Amygdala (tissue), 56 donors: ENCODE measurements at places on chromosomes 12 and 14.

- no peak for DNase-seq
Measured at GRCh38 chr12:112992541-112993398, 14.5 kb downstream of the OAS2 start.

GRCh38 chr12:131872154-131873051 lies 22.0 kb upstream of the ULK1 start:
- no peak for DNase-seq

DNA sequence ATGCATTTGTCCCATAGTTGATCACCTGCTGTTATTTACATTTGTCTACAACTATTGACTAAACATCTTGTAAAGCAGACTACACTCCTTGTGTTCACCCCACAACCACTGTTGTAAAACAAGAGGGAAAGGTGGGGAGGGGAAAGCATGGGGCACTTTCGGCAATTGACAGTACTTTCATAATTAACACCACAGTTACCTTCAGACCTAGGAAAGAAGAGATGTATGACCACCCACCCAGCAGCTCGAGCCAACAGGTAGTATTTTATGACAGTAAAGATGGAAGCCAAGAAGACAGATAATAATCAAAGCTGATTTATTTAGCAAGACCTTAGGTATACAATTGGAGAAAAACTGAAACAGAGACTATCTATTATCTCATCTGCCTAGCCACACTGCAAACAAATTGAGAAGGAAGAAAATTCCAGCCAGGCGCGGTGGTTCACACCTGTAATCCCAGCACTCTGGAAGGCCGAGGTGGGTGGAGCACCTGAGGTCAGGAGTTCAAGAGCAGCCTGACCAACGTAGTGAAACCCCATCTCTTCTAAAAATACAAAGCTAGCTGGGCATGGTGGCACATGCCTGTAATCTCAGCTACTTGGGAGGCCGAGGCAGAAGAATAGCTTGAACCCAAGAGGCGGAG lies 11.2 kb downstream of the HECTD4 start:
- no peak for DNase-seq

DNA sequence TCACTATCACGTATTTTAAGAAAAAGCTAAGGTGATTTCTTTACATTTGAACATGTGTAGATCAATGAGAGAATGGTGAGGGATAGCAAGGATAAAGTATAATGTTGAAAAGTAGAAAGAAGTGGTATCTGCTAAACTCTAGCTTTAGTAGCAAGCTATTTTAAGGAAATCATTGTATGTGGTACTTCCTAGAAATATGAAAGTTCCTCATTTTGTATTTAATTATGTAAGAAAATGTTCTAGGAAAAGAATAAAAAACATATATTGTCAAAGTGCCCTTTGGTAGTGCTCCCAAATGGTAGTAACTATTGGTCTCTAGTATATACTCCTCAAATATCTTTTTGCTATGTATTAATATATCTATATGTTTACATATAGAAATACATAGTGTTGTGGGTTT lies 35.7 kb downstream of the RAB21 start:
- no peak for DNase-seq

DNA sequence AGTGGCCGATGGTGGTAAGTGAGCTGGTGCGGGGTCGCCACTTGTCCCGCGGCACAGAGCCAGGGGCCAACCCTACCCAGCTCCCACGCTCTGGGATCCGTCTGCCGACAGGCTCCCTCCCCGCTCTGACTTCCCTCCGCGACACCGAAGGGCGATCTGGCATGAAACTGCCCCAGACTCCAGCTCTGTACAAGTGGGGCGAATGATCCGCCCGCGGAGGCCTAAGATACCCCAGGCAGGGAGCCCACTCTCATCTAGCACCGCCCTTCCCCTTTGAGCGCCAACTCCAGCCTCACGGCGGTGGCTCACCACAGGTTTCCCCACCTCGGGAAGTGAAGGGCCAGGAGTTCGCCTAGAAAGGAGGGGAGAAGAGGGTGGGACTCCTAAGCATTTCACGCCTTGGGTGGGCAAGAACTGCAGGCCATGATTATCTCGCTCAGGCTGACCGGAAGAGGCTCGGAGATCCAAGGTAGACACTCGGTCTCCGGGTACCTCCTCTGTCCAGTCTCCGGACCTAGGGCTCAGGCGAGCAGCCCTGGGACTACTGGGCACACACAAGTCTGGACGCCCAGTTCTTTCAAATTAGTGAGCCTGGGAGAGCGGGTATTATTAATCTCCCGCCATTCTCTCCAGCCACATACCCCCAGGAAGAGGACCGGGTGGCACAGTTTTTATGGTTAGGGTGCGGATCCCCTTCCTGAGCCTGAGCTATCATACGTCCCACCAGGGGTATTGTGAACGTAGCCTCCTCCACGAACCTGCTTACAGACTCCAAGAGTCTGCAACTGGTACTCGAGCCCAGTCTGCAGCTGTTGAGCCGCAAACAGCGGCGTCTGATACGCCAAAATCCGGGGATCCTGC lies 849 bp downstream of the WNT1 start:
- DNase-seq = no peak

DNA sequence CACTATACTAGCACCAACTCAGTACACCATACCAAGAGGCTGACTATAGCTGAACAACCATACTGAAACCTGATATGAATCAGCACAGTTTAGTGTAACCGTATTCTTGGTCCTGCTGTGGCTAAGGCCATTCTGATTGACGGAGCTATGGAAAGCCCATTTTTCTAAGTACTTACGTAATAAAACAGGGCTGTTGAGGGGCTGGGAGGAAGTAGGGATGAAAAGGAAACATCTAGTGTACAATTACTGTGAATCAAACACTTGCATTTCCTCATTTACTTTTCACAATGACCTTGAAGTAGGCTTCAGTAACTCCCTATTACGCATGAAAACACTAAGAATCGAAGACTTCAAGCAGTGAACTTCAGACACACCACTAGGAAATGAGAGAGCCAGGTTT lies 198.2 kb downstream of the BTG1 start:
- no peak for DNase-seq

- no peak for DNase-seq
Measured at GRCh38 chr14:26794731-26795130, 196.9 kb upstream of the NOVA1 start.

- no peak for DNase-seq
Measured at GRCh38 chr12:3797531-3798048, 44.7 kb upstream of the CRACR2A start.

- DNase-seq = no peak
Measured at GRCh38 chr12:9087087-9087835, 28.5 kb downstream of the A2M start.

DNA sequence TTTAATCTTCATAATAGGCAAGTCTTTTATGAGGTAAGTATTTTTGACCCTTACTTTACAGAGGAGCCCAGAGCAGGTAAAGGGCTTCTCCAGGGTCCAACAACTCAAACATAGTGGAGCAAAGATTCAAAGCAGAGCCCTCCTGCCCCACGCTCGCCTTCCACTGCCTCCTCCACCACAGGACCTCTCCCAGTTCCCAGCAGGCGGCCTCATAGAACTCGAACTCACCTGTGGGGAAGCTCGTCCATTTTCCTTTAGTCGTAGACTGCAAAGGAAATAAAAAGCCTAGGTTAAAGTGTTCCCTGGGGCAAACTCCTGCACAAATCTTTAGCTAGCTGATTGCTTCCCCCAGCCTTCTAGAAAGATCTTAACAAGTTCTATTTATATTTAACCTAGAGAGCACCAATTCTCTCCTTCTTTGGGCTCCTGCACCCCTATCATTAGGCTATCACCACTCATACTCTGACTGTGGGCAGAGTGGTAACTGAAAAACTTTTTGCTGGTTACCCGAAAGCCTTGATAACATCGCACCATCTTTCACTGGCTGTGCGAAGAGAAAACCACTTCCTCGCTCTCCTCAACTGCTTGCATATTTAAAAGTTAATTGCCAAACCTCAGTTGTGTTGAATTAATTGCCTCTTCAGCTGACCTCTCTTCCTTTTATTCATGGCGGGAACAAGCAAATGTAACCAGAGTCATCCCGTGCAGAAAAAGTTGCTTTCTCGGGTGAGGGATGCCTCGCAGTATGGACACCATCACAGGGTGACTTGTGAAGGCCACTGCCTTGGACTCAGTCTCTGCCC lies 299.6 kb downstream of the DPF3 start:
- no peak for DNase-seq

- no peak for DNase-seq
Measured at GRCh38 chr14:79986251-79986650, 225.1 kb downstream of the DIO2 start.

DNA sequence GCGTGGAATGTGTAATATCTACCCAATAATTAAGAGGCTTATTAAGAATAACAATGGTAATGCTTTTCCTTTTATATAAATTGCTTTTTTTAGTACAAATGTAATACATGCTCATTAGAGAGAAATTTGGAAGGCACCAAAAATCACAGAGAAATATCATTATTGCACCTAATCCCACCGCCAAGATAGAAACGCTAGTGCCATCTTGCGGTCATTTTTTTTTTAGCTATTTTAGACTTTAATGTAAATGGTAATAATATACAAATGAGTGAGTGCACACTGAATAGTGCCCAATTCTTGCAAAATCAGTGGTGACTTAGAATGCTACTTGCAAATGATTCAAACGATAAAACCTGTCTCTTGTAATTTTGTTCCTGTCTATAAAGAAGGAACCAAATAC lies 576.8 kb upstream of the TMEM132C start:
- no peak for DNase-seq

- no peak for DNase-seq
Measured at GRCh38 chr14:99937475-99938244, 127.6 kb upstream of the EVL start.

GRCh38 chr12:58291106-58291505 lies 349.7 kb downstream of the ATP23 start:
- DNase-seq = no peak

GRCh38 chr14:33835677-33836076 lies 115.2 kb downstream of the EGLN3 start:
- no peak for DNase-seq

- DNase-seq = no peak
Measured at GRCh38 chr14:21494902-21495762, 16.0 kb downstream of the METTL3 start.

- no peak for DNase-seq
Measured at GRCh38 chr14:73718418-73719251, 4.5 kb upstream of the PNMA1 start.

DNA sequence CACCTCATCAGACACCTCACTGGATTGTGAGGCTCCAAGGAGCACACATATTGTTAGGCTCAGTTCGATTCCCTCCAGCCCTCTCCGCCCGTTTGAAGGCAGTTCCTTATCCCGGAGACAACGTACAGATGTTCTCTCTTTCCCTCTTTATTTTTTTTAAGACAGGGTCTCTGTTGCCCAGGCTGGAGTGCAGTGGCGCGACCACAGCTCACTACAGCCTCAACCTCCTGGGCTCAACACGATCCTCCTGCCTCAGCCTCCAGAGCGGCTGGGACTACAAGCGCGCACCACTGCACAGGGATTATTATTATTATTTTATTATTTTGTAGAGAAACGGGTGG lies 718 bp upstream of the TROAP start:
- DNase-seq = no peak

DNA sequence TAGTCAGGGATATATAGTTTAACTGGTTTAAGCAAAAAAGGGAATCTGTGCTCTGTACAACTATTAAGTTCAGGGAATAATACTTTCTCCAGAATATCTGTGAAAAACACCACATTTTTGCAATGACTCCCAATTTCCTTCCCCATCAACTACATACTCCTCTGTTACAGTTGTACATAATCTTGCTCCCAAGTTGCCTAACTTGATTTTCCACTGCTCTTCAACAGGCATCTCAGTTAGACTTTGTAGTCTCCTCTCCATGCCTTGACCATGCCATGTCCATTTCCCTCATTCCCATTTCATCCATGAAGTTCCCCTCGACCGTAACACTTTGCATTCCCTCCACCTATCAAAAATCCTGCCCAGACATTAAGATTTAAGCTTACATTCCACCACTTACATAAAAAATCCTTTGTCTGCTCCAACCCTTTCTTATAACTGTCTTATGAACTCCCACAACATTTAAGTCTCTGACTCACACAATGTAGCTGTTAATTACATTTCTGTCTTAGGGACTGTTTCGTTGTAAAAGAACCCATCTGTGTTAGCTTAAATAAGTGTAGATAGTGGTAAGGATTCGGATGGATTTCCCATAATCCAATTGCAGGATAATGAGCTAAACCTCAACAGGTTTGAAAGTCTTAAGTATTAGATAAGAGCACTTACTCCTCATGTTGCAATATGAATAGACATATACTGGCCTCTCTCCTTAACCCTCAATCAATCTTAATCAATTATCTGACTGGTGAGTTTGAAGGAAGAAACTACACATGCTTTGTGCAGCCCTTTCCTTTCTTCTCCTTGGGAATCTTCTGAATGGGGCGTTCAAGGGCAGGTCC lies 156.5 kb downstream of the PAWR start:
- no peak for DNase-seq

GRCh38 chr14:74141703-74142102 lies 56.9 kb downstream of the LIN52 start:
- no peak for DNase-seq

DNA sequence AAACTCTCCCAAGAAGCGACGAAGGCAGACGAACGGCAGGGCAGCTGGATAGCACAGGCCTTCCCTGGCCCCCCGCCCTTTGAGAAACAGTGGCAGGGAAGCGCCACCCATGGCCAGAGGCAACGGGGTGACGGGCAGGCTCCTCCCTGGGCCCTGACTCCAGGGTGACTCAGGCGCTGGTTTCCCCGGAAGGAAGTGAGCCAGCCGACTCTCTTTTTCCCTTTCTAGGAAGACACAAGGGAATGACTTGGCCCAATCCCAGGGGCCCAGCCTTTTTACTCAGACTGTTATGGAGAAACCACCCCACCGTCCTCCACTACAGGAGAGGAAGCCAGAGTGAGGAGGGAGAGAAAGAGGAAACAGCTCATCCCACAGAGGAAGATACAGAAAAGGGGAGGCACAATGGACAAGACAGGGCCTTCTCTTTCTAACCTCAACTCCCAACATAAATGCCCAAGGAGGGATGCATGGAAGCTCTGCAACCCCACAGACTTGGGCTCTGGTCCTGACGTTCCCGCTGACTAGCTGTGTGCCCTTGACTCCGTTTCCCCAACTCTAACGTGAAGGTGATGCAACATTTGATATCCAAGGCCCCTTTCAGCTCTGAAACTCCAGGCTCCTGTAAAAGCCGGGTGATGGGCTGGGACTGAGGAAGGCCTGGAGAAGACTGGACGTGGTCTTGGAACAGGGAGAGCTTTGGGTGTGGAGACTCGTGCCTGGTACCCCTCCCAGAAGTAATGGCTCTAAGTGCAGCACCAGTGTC lies 27.9 kb downstream of the ACTN1 start:
- no peak for DNase-seq

DNA sequence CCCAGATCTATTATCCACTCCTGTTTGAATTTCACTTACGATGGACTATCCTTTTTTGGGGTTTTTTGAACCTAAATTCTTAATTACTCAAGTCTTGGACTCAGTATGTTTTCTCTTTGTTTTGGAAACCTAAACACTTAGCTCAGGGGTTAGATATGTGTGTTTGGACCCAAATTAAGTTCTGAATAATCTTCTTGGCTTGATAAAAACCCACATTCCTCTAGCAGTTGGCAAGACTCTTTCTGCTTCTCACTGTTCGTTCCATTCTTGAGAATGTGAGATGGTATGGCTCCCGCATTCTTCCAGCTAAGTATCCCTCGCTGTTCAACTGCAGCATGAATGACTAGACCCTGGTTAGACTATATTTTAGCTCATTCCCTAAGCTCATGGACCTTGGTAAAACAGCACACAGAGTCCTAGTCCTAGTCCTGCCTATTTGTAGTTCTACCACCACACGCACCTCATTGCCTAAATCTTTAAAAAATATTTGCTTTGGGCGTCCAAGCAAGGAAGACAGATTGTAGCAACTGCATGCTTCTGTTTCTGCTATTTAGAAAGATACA lies 860.0 kb downstream of the RPS29 start:
- DNase-seq = no peak

- peak; percentile 84 for DNase-seq
Measured at GRCh38 chr14:21476523-21476924, 235 bp downstream of the RAB2B start.
